Brain pericyte (primary cell): ENCODE measurements at places on chromosomes 16 and 17.

DNA sequence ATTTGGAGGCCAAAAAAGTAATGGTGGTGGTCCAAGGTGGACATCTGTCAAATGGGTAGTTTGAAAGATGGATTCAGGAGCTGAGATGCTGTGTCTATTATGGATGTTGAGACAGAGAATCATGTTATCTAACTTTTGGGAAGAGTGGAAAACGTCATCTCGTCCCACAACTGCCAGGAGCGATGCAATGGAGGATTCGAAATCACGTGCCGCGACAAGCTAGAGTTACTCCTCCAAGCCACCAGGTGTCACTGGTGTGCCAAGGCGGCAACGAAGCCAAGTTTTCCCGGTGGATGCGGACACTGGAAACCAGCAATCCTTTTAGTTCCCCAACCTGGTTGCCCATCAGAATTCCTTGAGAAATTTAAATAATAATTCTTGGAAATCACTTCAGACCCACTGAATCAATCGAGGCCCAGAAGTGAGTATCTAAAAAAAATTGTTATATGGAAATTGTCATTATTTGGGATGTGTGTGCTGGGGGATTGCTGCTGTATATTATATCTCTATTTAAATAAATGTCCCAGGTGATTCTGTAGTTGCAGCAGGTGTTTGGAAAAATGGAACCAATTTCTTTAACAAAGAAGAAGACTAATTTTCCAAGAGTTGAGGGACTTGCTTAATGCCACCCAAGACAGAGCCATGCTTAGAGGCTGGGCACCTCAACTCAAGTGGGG lies 206.1 kb downstream of the HAPSTR1 start:
- DNase-seq, result no peak

- no peak for DNase-seq
Measured at GRCh38 chr17:62587554-62587953, 39.9 kb upstream of the MRC2 start.

DNA sequence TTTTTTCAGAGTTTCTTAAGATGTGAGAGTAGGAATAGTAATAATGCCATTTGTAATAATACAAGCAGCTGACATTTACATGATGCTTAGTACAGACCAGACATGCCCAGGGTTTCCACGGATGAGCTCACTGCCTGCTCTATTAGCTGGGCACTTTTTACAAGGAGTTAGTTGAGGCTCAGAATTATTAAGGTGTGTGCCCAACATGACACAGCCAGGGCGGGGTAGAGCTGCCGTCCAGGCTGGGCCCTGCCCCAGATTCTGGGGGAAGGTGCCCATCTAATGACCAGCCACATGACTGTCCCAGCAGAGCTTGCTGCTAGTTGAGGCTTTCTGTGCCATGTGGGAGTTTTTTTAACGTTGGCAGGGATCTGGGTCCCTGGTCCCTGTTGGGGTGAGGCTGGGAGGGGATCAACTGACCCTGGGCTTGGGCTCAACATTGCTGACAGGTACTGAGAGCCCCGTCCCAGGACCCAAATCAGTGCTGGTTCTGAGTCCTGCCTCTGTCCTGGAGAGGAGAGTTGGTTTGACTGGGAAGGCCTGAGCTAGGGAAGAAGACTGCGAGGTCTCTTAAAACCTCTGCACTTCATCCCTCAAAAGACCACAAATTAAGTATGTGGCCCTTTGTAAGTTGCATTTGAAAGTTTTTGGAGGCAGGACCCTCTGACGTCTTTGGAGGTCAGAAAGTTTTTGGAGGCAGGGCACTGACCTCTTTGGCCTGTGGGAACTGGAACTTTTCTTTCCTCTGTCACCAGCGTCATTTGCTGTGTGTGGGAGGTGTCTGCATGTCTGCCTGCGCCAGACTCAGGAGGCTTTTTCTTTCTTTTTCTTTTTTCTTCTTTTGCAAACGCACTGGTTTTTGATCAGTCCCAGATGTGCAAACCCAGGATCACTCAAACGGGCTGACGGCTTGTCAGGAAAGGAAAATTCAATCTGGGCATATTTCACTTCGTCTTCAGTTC lies 2.2 kb downstream of the CRISPLD2 start:
- no peak for DNase-seq

- DNase-seq, result no peak
Measured at GRCh38 chr16:12193692-12194091, 217.2 kb downstream of the SNX29 start.

DNA sequence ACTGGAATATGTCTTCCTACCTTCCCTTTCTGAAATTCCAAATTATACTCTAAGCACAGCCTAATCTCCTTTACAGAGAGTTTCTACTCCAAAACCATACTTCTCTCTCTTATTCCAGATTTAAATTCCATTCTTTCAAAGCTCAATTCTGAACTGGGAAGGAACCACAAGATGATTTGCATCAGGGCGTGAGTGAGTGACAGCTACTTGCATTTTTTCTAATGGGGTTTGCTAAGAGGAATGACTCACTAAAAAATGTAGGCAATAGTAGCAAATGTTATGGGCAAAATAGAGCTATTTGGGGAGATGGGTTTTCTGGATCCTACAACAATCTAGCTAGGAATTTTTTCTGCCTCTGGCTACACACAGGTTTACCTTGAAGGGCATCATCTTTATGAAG lies 244.6 kb upstream of the PSMD7 start:
- DNase-seq, result no peak

- peak; percentile 91 for DNase-seq
Measured at GRCh38 chr17:69060822-69061221, at the start of gene ABCA9. Gene ABCA9 (minus strand): TSS chr17:69060927. CDS start chr17:69051126, 9,801 bp downstream.

DNA sequence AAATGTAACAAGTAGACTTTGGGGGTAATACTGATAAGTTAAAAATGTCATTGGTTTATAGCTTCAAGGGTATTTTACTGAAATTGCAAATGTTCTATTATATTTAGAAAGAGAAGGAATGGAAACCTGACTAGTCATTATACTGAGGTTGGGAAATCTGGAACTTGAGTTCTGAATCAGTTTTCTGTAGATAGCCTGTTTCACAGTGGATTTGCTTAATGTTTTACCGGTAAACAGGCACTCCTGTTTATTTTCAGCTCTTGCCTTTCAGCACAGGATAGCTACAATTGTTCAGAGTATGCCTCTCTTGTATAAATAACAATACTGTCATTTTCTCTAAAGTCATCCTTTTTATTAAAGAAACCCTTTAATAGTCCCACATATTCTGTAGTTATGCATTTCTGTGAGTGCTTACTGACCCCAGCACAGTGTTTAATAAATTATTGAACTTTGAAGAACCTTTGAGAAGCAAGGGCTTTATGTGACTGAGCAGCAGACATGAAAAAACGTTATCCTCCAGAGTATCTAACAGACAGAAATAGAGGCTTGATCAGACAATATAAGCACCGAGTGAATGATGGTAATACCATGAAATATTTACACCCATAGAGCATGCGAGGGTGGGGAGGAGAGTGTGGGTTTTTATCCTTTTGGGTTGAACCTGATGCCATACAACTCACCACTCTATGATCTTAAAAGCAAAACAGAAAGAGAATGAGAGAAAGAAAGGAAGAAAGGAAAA lies 58.2 kb downstream of the FTO start:
- no peak for DNase-seq

- DNase-seq, result no peak
Measured at GRCh38 chr16:7820816-7821215, 488.2 kb downstream of the RBFOX1 start.

DNA sequence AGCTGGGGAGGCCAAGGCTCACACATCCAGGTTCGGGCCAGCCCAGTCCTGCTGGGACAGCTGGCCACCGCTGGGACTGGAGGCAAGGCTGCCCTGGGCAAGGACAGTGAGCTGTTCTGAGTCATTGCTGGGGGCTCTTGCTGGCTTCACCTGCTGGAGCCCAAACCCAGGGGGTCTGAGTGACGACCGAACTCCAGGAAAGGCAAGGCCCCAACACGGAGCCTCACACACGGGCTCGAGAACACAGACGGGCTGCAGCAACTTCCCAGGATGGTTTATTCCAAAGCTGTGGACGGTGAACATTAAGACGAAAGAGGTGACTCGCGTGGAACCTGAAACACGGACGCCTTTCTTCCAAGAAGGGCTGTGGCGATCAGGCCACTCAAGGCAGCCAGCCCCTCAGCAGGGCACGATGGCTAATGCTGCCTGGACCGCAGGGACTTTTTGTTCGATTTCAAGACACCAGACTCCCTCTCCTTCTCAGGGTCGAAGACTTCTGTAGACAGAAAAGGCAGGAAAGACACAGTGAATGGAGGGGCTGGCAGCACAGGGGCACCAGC lies 21.5 kb downstream of the KDM8 start:
- DNase-seq, result no peak

GRCh38 chr16:27289669-27290068 lies 21.1 kb upstream of the NSMCE1 start:
- no peak for DNase-seq

DNA sequence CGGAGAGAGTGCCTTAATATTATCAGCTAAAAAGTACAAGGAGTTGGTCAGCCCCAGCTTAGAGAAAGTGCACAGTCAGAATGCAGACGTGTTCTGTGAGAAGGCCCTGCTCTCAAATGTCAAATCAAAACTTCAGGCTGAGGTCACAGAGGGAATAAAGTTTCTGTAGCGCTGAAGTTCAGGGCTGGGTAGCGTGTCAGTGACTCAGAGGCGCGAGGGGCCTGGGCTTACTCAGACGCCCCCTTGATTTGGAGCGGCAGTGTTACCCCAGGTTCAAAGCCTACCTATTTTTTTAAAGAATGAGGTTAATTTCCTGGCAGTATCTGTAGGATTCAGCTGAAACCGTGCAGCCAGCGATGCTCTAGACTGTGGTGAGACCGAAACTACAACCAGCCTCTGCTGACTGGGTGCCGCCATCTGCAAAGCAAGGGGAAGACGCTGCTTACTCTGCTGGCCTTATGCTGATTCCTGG lies 4.8 kb downstream of the CIAO3 start:
- DNase-seq, result no peak
